Cortex of kidney (tissue), 1 donor: ENCODE measurements at places on chromosomes 3 and 15.

- DNase-seq = no peak
Observed at GRCh38 chr3:147397155-147397874, 9.0 kb downstream of the ZIC4 start.

- DNase-seq = no peak
Observed at GRCh38 chr15:64943512-64944225, 32.0 kb downstream of the ANKDD1A start.

DNA sequence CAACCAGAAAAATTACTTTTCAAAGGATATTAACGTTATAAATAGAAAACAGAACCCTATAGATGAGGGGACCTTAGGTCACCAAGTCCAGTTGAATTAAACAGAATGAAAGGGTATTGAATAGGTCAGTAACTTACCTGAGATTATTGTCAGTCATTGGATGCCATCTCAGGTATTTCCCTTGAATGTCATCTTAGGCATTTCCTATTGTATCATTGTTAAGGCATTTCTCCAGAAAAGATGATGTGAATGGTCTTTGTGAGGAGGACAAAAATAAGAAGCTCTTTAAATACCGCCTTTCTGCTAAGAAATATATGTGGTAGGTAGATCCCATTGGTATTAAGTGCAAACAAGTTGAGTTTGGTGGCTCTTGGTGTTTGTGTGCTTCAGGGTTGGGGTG, 55.6 kb downstream of the CHD2 start:
- DNase-seq = no peak

- DNase-seq = no peak
Observed at GRCh38 chr3:122668930-122669730, 11.5 kb upstream of the PARP14 start.

DNA sequence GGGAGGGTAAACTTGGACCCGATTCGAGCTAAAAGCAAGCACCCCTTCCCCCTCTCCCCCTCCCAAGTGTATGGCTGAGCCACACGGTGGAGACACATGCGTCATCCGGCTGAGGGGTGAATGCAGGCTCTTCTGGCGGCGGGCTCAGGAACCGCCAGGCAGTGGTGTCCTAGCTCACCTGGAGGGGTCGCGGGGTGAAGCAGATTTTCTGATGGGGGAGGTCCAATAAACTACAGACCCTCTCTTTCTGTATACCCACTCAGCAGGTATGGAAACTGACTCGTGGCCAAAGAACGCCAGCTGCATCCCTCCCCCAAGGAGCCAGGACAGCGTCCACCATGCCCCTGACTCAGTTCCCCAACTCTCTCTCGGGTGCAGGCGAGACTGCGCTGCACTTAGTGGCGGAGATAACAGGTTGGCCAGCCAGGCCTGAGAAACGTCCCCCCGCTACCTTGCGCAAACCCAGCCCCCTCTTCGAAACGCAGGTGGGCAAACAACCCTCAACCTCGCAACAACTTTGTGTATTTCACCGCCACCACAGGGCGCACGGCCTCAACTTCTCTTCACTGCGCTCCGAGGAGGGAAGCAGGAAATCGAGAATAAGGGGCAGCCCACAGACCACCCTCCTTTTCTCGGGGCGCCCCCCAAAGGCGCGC, 1.3 kb downstream of the MAGI1 start:
- DNase-seq = no peak

GRCh38 chr15:34776606-34777105, 18.7 kb downstream of the ACTC1 start:
- DNase-seq = no peak

DNA sequence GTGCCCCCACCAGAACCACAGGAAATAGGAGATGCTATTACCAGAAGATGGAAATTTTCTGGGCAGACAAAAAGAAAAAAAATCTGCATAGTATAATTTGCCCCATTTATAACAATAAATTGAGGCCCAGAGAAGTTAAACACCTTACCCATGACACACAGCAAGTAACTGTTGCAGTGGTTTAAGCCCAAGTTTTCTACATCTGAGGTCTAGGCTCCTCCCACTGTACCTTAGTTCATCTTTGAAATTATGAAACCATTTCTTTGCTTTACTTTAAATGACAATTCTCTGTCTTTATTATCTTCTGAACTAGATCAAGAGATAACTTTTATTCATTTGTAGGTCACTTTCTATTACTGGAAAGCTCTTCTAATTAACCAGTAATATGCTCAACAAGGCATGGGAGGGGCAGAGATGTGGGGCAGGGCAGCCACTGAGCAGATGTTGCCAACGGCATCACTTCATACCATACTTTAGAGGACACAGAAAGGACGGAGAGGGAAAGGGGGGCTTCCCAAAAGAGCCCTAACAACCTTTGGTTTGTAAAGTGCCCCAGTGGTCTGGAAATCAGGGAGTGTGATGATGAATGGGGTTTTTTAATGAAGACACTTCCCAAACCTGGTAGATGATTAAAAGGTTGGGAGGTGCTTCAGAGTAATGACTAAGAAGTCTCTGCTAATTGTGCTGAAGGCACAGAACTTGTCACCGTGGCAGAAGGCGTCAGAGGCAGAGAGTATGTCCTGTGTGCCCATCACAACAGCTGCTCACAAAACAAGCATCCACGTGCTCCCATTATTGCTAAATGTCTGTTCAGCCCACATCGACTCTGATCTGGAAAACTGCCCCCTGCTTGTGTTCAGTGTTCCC, 342.5 kb downstream of the SHQ1 start:
- no peak for DNase-seq

DNA sequence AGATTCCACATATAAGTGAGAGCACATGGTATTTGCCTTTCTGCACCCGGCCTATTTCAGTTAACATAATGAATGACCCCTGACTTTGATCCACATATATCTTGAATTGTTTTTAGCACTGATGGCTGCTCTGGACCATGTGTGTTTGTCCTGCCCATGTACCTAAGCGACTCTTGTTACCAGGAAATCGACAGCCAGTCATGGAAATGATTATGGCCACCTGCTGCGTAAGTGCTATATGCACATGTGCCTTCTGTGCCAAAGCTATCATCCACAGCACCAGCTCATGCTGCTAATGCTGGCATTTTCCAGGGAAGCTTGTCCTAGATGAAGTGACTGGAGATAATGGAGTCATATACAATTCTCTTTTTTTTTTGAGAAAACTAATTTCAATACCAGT, 103.7 kb downstream of the PEX5L start:
- no peak for DNase-seq

- DNase-seq = no peak
Observed at GRCh38 chr3:195738274-195739044, 17.7 kb downstream of the MUC20 start.

- DNase-seq = no peak
Observed at GRCh38 chr15:74937272-74937589, 642 bp downstream of the COX5A start.

DNA sequence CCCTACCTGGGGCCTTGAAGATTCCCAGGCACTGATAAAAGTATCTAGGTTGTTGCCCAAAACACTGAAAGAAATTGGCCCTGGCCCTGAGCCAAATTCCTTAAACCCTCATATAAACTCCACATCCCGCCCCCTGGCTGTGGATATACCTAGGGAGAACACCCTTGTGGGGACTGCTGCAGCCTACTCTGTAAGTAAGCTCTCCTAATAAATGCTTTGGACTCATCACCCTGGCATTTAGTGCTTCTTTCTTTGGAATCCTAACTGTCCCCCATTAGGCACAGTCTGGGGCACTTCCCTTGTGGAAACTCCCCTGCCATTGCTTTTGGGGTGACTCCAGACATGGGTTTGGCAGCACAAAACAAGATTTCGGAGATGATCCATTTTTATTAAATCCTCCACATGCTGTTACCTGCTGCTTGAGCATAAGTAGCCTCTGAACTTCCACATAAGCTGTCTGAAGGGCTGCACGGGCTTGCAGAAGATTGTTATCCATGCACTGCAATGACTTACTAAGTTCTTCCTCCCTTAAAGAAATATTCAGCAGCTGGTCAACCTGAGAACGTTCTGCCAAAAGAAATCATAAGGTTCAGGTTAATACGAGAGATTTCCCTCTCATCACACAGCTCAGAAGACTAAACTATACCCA, 46.4 kb downstream of the ZNF106 start:
- no peak for DNase-seq

DNA sequence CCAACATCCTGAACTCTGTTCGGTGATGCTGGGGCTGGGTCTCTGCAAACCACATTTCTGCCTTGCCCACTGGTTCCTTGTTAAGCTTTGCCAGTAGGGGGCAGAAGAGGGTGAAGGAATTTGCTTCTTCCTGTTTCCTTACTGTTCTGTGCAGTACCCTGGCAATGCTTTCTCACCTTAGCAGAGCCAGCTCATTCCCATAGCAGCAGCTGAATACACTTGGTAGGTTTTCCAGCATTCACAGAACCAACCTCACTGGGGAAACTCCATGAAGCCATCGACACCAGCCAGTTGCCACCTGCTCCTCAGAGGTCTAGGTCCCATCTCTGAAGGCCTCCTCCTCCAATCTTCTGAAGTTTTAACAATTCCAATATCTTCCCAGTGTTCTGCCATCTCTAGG, 308.4 kb downstream of the PDCD6IP start:
- no peak for DNase-seq

DNA sequence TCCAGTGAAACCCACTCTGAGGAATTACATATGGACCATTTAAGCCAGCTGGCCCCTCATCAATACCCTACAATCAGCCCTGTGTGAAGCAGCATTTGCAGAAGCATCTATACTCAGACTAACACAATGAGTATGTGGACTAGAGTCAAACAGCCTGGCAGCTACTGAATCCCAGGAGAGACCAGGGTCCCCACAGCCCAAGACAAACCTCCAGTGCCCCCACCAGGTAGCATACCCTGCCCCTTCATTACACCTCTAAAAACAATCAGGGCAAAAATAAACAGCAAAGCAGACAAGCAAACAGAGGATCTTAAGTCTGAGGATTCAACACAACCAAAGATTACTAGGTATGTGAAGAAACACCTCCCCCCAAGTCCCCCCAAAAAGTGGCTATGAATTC, 157.4 kb downstream of the LEKR1 start:
- DNase-seq = no peak

- DNase-seq = no peak
Observed at GRCh38 chr15:36925653-36926426, 174.5 kb downstream of the MEIS2 start.

DNA sequence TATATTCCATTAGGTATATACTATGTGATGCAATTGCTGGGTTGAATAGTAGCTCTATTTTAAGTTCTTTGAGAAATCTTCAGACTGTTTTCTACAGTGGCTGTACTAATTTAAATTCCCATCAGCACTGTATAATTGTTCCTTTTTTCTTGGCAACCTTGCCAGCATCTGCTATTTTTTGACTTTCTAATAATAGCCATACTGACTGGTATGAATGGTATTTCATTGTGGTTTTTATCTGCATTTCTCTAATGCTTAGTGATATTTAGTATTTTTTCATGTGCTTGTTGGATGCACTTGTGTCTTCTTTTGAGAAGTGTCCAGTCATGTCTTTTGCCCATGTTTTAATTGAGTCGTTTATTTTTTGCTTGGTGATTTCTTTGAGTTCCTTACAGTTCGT, 145.1 kb upstream of the PLSCR5 start:
- DNase-seq = no peak

DNA sequence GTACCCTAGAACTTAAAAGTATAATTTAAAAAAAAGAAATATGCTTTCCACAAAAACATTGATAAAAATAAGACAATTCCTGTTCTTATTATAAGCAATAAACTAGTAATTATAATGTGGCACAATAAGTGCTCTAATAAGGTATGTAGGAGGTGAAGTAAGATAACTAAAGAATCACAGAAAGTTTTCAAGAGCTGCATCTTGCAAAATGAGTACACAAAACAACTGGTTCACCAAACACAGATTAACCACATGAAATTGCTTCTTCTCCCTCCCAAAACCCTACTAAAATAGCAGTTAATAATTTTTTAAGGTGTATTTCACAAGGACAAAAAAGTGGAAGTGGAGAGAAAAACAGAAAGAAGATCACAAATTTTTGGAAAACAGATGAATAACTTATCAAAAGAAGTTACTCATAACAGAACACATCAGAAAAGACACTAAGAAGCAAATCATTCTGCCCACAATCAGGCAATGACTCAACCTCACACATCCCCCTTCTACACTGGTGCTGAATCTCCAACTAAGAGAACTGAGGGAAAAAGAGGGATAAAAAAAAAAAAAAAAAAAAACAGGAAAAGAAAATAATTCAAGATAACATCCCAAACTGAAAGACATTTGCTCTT, 64.2 kb downstream of the TBC1D5 start:
- no peak for DNase-seq

DNA sequence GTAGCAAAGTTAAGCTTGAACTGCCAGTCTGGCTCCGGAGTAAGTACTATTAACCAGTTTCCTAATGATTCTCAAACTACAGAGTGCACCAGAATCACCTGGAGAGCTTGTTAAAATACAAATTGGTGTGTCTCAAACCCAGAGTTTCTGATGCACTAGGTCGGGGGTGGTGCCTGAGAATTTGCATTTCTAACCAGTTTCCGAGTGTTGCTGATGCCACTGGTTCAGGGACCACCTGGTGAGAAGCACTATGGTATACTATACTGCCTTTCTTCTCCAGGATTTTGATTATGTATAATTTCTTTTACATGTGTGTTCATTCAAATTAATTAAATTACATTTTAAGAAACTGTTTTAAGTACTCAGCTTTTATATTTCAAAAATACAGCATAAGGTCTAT, 48.8 kb upstream of the PLSCR5 start:
- no peak for DNase-seq

DNA sequence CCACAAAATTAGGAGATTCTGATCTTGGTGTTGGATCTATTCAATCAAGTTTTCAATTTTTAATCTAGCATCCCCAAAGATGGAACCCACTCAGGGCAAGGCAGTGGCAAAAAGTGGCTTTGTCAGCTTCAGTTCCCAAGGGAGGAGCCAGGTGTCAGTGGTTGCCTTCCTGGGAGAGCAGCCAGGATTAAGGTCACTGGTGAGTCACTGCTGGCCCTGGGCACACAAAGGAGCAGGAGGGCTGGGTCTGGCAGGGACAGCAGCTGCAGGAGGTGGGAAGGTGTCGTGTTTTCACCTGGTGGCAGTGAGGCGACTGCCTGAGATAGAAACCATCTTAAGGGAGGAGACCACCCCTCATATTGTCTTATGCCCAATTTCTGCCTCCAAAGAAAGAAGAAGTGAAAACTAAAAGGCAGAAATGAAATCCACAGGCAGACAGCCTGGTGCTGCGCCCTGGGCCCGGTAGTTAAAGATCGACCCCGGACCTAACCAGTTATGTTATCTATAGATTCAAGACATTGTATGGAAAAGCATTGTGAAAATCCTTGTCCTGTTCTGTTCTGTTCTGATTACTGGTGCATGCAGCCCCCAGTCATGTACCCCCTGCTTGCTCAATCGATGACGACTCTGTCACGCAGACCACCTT, 5.9 kb upstream of the KLHL25 start:
- no peak for DNase-seq

- no peak for DNase-seq
Observed at GRCh38 chr3:140467104-140467577, 210.7 kb upstream of the TRIM42 start.

- DNase-seq = no peak
Observed at GRCh38 chr3:53501178-53501577, 6.8 kb downstream of the CACNA1D start.

GRCh38 chr15:36331531-36332275, 247.7 kb upstream of the CDIN1 start:
- DNase-seq = no peak
